Stimulated activated CD4-positive, alpha-beta T cell treated with anti-CD3 and anti-CD28 coated beads, Interleukin-15, amount 100 ng/mL, for 48 hours (primary cell): ENCODE measurements at places on chromosomes 5 and 9.

DNA sequence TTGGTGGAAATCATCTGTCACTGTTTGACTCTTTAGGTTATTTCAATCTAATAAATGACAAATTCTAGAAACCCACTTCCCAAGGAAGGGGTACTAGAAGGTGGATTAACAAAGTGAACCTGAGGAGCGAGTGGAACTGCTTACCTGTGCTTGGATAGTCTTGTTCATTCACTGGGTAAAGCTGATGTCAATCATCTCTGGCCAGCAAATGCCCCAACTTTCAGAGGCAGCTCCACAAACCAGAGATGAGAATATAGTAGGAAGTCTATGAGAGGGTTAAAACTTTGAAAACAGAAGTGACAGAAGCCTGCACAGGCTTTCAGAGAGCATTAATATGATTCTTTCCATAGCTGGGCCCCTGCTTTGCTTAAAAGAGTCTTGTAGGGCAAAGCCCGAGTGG, 7.3 kb upstream of the FOXE1 start:
- no peak for DNase-seq

DNA sequence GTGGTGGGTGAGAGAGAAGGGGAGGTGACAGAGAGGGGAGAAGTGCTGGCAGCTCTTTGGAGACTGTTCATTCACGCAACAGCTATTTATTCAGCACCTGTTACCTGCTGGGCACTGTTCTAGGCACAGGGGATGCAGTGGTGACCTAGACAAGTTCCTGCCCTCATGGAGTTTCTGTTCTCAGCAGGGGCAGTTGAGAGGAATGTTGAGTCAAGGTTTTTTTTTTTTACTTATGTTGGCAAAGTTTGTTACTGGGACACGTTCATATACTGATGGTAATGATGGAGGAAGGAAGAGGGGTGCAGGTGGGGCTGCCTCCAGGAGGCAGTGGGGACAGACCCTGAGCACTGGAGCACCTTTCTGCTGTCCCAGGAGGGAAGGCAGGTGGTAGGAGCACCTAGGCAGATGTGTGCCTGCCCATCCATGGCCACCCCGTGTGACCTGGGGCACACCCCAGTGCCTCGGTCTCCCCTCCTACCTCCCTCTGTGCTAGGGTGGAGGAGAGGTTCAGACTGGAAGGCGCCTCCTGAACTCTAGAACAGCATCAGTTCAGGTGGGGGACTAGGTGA, 49.4 kb upstream of the SLC25A51 start:
- no peak for DNase-seq

DNA sequence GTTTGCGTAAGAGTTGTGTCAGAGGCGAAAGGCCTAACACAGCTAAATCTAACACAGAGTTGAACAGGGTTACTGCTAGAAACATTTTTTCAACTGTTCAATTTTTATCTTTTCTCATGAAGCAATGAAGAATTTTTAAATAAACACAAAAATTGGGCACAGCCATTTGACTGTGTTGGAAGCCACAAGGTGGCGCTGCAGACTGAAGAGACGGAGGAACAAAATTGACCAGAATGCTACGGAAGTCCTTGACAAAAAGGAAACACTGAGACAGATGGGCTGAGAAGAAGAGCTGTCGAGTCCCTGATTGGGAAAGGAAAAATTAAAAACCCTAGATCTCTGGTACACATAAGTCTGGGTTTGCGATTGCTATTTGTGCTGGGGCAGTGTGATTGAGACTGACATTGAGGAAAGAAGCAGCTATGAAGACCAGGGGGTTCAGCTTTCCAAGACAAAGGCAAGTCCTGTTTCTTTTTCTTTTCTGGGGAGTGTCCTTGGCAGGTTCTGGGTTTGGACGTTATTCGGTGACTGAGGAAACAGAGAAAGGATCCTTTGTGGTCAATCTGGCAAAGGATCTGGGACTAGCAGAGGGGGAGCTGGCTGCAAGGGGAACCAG, at the start of gene PCDHB9:
TSS of gene PCDHB9 (plus strand) at position 265 of the 616 bp plus-strand sequence. CDS start at position 423, 158 bp downstream.
- DNase-seq, result no peak

GRCh38 chr9:134951461-134951860, 33.7 kb upstream of the FCN1 start:
- DNase-seq, result no peak

- DNase-seq, result no peak
Observed at GRCh38 chr5:14146725-14147124, 3.6 kb downstream of the TRIO start.

- no peak for DNase-seq
Observed at GRCh38 chr5:143521846-143522400, 118.4 kb upstream of the NR3C1 start.

GRCh38 chr9:115261656-115262081, 143.7 kb upstream of the TNC start:
- no peak for DNase-seq

DNA sequence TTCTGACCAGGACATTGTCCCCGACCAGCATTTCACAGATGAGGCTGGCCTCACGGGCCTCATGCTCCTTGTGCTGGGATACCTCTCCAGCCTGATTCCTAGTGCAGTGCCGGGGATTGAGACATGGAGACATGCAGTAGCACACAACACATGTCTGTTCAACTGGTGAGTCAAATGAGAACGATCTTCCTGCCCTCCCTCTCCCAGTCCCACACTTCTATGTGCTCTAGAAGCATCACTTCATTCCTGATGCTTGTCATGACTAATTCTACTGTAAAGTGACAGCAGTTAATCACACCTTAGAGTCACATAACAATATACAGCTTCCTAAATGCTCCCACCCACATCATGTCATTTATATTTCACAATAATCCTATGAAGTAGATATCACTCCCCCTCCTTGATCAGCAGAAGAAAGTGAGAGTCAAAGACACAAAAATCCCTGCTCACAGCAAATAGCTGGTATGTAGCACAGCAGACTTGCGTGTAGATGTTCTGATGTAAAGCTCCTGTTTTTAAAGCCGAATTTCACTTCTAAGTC, 101.8 kb downstream of the CCDC192 start:
- no peak for DNase-seq

- DNase-seq, result no peak
Observed at GRCh38 chr9:135847833-135848232, 59.5 kb downstream of the CAMSAP1 start.

- no peak for DNase-seq
Observed at GRCh38 chr9:81833563-81834345, 94.5 kb upstream of the SPATA31D4 start.

DNA sequence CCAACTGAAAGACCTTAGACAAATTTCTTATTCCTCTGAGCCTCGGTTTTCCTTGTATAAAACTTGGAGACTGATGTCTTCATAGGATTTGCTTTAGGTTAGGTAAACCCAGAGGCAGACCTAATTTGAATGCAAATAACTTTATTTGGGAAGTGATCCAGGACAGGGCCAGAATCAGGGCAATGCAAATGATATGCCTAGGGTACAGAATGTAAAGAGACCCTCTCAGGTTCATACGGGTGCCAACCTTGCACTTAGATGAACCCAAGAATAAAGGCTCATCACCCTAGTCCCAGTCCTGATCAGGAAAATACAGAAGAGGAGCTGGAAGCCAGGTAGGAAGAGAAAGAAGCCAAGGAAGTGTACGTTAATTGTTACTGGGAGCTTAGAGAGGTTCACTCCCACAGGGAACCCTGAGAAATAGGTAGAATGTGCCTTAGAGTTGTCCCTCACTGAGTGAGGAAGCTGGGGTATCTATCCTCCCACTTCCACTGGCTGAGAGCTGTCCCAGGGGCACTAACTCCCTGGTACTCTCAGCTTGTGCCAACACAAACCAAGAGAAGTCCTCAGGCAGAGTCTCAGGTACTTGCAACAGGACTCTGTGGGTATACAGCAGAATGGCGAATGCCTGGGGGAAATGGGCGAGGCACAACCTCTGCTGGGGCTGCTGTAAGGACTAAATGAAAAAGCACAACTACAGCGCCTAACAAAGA, 3.1 kb upstream of the HK3 start:
- DNase-seq, result no peak

- no peak for DNase-seq
Observed at GRCh38 chr5:33721491-33722200, 170.1 kb downstream of the ADAMTS12 start.

- no peak for DNase-seq
Observed at GRCh38 chr9:113187929-113188595, 33.0 kb downstream of the FKBP15 start.

DNA sequence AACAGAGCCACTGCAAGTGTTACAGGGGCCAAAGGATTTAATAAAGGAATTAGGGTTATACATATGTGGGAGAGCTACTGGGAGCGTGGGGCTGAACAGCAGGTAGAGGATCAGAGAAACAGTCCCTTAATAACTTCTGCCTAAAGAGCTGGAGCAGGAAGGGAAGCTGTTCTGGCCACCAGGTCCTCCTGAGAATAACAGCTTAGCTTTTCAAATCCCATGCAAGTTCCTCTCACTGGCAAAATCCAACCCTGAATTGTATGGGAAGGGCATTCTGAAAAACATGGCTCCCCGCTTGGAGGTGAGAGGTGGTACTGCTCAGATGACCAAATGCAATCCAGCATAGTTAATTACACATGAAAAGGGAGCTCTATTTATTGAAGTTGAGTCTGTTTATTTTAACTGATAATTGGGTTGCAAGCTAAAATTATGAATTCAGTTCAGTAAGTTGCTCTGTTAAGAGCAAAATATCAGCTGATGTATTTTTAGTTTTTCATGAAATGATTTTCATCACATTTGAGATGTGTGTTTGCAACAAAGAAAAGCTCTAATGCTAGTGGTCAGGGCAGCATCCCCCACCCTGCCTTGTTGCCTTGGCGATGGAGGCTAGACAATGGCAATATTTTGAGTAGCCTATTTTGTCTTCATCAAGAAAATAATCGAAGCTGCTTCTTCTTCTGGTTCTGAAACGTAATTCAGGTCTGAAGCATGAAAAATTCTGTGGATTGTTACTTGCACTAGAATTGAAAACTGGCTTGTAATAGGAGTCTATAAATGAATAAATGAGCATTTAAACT, 58.4 kb upstream of the SH3GL2 start:
- DNase-seq, result no peak

DNA sequence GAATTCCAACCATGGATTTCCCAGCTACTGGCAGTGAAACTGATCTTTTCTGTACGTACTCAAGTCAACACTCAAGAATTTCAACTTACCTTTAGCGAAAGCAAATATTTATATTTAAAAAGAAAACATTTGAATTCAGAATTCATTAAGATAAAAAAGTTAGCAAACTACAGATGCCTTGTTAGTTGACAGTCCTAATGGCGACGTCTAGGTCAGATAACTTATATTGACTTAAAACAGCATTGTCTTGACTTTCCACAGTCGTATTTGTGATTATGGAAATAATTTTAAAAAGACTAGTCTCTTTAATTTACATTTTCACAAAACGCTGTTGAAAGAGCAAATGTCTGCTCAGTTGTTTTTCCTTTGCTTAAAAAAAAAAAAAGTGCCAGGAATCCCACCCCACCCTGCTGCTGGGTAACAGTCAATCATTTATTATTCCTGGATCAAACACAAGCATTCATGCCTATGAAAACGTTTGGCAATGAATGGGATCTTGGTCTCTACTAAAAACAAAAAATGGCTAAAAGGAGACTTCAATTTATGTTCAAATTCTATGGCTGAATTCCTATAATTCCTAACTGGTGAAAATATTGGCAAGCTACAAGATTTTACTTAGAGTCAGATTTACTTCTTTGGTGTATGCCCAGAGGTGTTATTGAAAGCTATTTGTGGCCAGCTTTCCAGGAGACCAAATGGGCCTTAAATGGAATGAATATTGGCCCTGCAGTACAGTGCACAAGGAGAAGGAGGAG, 22.0 kb downstream of the OR2S2 start:
- no peak for DNase-seq

DNA sequence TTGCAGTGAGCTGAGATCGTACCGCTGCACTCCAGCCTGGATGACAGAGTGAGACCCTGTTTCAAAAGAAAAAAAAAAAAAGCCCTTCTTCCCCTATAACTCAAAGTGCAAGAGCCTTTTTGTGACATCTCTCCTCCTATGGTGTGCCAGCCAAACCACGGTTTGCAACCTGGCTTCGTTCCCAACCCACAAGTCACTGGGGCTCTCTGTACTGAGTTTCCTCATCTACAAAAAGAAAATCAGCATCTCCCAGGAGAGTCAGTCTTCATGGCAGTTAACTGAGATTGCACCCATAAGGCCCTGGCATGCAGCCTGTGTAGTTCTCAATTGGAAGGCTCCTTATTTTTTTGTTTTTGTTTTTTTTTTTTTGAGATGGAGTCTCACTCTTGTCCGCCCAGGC, 14.8 kb downstream of the ODF2 start:
- no peak for DNase-seq

GRCh38 chr9:119810645-119811429, 441.6 kb upstream of the BRINP1 start:
- DNase-seq, result no peak

DNA sequence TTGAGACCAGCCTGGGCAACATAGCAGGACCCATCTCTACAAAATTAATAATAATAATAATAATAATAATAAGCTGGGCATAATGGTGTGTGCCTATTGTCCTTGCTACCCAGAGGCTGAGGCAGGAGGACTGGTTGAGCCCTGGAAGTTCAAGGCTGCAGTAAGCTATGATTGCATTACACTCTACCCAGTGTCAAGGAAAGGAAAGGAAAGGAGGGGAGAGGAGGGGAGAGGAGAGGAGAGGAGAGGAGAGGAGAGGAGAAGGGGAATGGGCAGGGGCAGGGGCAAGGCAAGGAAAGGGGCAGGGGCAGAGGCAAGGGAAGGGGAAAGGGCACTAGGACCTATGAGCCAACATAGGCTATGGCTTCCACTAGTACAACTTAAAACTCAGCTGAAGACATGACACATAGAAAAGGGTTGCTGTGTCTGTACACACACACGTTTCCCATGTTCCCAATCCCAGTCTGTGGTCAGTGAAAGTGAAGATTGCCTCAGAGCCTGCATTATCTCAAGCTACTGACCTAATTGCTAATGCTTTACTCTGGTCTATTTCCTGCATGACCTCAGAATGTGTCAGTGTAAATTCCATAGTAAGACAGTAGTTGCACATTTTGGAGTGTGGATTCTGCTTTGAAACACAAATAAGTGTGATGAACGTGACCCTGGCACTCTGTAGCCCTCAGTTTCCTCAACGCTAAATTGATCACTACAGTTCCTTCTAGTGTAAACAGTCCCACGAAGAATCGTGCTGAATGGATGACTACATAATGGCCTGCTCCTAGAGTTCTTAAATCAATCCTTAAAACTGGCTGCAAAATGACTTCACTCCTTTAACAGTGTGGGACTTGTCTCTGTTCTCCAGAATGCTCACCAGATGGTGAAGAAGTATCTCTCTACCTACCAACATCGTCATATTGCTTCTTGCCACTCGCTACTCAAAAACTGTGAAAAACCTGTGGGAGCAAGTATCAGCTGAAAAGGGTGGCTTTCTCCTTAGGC, 497.0 kb downstream of the RAB3C start:
- DNase-seq, result no peak

DNA sequence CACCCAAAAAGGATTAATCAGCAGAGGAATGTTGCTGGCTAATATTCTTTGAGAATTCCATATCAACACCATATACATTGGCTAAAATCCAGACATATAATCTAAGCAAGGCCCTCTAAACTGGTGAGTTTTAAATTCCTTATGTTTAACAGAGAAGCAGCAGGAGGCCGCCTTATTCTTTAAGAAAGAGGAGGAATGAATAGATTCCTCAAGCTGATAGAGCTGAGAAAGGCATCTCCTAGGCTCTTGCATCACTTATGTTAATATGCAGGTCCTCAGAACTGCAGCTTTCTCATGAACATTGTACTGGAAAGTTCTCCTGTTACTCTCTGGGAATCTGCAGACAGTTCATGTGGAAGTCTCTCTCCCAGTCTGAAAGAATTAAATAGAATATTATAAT, 20.1 kb upstream of the SMARCA2 start:
- no peak for DNase-seq
